Vagina (tissue), 2 donors: ENCODE measurements at places on chromosomes 5 and 9. TPM values are rescaled to one million over a fixed set of nuclear protein-coding genes. Genes with fewer than 3 reads are reported as not detected.

DNA sequence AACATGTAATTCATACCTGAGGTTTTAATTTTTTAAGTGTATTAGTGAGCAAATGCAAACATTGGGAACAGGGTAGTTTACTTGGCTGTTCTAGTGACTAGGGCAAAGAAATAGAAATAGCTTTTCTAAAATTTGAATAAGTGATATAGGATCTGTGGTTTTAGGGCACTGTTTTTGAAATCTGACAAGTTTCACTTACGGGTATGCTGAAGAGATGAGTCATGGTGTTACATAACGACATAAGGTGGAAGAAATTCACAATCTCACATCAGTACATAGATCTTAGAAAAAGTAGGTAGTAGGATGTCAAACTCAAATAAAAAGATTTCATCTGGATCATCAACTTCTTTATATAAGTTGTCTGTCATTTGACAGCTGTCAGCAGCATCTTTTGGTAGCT lies 772.3 kb downstream of the MAT2B start:
- DNase-seq, result no peak

DNA sequence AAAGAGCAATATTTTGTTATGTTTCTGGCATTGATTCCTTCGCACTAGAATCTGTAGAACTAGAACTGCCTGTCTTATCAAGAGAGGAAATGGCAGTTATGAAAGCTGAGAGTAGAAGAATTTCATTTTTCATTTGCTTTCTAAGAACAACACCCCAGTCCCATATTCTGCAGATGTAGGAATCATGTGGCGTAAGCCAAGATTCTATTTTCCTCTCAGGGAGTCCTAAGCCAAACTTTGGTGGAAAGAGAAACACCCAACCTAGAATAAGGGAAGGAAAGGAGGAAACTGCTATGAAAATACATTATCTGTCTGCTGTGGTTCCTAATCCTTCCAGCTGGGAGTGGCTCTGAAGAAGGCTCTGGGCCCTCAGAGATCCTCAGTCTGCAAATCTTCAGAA lies 1176.9 kb upstream of the C9orf72 start:
- DNase-seq, result no peak

DNA sequence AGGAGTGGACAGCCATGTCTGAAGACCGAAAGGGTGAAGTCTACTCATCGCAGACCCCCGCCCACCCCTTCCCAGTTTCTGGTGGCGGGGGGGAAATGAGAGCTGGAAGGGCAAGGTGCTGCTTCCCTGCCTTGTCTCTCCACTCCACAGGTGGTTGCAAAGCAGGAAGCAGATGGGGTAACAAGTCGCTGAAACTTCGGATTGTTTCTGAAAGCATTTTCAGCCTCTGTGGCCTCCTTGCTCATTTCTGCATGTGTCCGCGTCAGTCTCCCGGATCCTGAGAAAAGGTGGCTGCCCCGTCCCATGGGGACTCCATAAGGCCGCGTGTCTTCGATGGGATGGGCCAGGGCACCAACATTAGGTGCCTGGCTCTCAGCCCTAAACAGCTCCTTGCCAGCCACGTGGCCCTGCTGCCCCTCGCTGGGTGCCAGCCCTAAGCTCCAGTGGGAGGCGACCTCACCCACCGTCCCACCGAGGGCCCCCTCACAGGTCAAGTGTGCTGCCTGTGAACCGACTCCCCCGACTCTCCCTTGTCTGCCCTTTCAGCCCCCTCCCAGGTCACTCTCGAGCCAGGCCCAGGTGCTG lies 971 bp downstream of the PHYKPL start:
- no peak for DNase-seq

GRCh38 chr9:131937451-131937850 lies 142.2 kb downstream of the MED27 start:
- DNase-seq, result no peak

DNA sequence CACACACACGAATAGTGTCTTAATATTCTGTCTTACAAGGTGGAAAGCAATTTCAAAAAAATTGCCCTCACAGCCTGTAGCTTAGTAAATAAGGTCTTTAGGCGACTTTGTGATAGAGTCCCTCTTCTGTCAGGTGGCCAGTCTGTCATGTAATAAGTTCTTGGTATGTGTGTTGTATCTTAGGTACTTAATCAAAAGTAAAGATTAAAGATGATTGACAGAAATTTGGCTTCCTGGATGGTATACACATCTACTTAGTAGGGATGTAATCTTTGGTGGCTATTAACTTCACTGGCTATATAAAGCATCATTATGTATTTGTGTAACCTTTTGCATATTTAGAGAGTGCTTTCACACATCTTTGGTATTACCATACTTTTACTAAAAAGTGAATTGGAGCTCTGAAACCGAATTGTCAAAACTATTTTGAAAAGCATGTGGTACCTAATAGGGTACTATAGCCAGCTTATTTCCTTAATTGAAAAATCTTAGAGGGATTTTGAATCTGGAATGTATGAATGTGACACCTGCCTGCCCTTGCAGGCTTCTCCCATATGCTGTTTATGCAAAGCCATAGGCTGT lies 3.4 kb downstream of the G3BP1 start:
- DNase-seq, result no peak

DNA sequence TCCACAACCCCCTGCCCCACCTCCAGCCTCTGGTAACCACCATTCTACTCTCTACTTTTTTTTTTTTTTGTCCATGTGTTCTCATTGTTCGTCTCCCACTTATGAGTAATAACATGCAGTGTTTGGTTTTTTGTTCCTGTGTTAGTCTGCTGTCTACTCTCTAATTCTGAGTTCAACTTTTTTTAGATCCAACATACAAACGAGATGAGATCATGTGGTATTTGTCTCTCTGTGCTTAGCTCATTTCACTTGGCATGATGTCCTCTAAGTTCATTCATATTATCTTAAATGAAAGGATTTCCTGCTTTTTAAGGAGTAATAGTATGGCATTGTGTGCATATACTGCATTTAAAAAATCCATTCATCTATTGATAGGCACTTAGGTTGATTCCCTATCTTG lies 130.9 kb downstream of the NMUR2 start:
- DNase-seq, result no peak

- DNase-seq, result no peak
These were observed 59.8 kb downstream of the TNFSF15 start for GRCh38 chr9:114745879-114746550.

GRCh38 chr5:106680330-106680729 lies 990.4 kb downstream of the EFNA5 start:
- no peak for DNase-seq

DNA sequence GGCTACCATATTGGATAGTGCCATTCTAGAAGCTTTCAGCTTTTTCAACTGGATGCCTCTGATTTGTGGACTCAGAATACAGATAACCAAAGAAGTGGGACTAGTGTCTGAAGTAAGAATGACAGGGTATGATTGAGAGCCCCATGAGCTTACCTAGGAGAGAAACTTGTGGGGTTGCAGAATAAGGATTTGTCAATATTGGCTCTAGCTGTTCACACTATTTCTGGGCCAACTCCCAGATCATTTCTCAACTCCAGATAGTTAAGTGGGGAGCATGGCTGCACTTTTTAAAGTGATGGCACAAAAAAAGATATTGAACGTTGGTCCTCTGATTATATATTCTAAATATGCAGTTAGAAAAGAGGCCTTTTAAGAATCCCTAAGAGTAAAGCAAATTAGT lies 252.1 kb downstream of the DOCK8 start:
- DNase-seq, result no peak

DNA sequence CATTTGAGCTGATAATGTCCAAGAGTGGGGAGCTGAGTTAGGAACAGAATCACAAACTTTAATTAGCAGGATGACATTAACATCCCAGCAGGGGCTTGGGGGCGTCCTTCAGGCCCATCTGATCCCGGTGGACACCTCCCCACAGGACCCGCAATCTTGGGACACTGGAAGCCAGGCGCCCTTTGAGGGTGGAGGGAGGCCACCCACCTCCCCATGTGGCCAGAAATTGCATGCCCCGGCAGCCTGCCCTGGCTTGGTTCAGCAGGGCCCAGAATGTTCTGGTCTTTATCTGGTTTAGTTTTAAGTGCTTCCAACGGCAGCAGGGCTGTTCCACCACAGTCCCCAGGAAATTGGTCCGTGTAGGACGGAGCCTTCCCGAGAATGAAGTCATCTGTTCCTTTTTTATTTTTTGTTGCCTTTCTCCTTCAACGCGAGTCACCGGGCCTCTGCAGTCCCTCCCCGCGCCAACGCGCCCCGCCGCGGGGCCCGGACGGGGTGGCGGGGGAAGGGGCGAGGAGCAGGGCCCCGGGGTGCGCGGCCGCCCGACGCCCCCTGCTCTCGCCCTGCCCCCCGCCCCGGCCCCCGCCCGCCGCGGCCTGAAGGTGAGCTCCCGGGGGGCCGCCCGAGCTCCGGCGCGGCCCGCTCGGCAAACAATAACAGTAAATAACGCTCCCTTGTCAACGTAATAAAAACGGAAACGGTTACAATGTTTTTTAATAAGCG lies 207.9 kb downstream of the C9orf50 start:
- no peak for DNase-seq

- peak; percentile 79 for DNase-seq
These were observed 59.5 kb upstream of the RNF130 start for GRCh38 chr5:180130876-180131740.

- DNase-seq, result no peak
These were observed 56.8 kb downstream of the GLIS3 start for GRCh38 chr9:4243113-4243512.

- DNase-seq, result no peak
These were observed 276.3 kb downstream of the SAXO1 start for GRCh38 chr9:18756712-18757125.

GRCh38 chr9:5909976-5910375 lies 19.3 kb downstream of the MLANA start:
- no peak for DNase-seq

GRCh38 chr5:148619484-148619883 lies 34.8 kb downstream of the HTR4 start:
- DNase-seq, result no peak

- DNase-seq, result no peak
These were observed 57.3 kb downstream of the STRBP start for GRCh38 chr9:123211081-123211480.

Gene PCDHGA3
- 3.4 TPM for total RNA-seq

Gene ERCC6L2
- 59.2 TPM for total RNA-seq

Gene ZFP37
- 3.7 TPM for total RNA-seq

Gene PCA3
- total RNA-seq, result not detected

Gene ATP10B
- total RNA-seq, result 9.1 TPM
